Hepatocyte (in vitro differentiated cells): ENCODE measurements at places on chromosomes 5 and 9. TPM values are rescaled to one million over a fixed set of nuclear protein-coding genes. Genes with fewer than 3 reads are reported as not detected.

DNA sequence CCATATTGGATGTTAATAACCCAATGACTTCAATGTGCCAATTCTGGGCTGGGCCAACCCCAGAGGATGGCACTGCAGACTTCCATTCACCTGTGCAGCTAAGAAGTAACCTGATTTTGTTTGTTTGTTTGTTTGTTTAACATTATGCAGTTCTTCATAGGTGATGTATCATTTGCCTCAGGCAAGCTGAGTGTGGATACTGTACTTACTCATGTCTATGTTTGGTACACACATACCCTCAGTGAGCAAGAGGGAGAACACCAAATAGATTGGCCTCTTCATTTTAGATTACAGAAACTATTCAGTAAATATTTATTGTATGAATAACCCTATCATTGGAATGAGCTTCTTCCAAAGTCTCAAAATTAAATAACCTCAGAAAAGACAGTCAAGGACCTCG, 180.2 kb upstream of the SMC2 start:
- no peak overlapping the region for H3K4me3 ChIP-seq
- H3K36me3 ChIP-seq, result no peaks in the 10 kb centered on the region
- no peaks in the 10 kb centered on the region for H3K27me3 ChIP-seq
- no peak overlapping the region for H3K27ac ChIP-seq
- H3K4me1 ChIP-seq, result no peaks in the 10 kb centered on the region
- DNase-seq, result no peak

DNA sequence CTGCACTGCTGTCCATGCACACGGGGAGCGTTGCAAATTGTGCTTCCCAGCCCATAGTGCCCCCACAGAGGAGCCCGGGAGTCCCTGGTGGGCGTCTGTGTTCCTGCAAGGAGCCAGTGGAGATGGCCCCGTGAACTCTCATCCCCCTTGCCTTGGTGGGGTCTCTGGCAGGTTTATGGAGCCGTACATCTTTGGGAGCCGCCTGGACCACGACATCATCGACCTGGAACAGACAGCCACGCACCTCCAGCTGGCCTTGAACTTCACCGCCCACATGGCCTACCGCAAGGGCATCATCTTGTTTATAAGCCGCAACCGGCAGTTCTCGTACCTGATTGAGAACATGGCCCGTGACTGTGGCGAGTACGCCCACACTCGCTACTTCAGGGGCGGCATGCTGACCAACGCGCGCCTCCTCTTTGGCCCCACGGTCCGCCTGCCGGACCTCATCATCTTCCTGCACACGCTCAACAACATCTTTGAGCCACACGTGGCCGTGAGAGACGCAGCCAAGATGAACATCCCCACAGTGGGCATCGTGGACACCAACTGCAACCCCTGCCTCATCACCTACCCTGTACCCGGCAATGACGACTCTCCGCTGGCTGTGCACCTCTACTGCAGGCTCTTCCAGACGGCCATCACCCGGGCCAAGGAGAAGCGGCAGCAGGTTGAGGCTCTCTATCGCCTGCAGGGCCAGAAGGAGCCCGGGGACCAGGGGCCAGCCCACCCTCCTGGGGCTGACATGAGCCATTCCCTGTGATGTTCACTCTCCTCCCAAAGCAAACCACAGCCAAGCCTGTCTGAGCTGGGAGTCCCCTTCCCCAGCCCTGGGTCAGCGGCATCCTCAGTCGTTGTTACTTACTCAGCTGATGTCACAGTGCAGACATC, 3.1 kb downstream of the MRPS2 start:
- no peaks in the 10 kb centered on the region for H3K27me3 ChIP-seq
- no peaks in the 10 kb centered on the region for H3K36me3 ChIP-seq
- peaks cover 7% of the 10 kb centered on the region for H3K4me1 ChIP-seq
- no peak overlapping the region for H3K4me3 ChIP-seq

- H3K4me1 ChIP-seq, result peaks cover 16% of the 10 kb centered on the region
- no peak overlapping the region for H3K27ac ChIP-seq
- H3K36me3 ChIP-seq, result no peaks in the 10 kb centered on the region
- H3K27me3 ChIP-seq, result no peaks in the 10 kb centered on the region
- DNase-seq, result no peak
Observed at GRCh38 chr9:8782237-8782636, 982.7 kb upstream of the DMAC1 start.

Gene CCDC192
- 0.39 and 0.69 TPM in 2 replicates for polyA plus RNA-seq

Gene APBA1
- polyA plus RNA-seq, result 1.2 and 1.5 TPM in 2 replicates
